ENCODE measurements at places on chromosomes 2 and 18.
A peak's percentile ranks its signal among the peaks of the same experiment; 100 is the strongest.

- no peak for DNase-seq
Observed at GRCh38 chr2:195646424-195646823, 10.6 kb upstream of the SLC39A10 start.

- no peak for DNase-seq
Observed at GRCh38 chr2:53826587-53827397, 33.0 kb downstream of the GPR75 start.

DNA sequence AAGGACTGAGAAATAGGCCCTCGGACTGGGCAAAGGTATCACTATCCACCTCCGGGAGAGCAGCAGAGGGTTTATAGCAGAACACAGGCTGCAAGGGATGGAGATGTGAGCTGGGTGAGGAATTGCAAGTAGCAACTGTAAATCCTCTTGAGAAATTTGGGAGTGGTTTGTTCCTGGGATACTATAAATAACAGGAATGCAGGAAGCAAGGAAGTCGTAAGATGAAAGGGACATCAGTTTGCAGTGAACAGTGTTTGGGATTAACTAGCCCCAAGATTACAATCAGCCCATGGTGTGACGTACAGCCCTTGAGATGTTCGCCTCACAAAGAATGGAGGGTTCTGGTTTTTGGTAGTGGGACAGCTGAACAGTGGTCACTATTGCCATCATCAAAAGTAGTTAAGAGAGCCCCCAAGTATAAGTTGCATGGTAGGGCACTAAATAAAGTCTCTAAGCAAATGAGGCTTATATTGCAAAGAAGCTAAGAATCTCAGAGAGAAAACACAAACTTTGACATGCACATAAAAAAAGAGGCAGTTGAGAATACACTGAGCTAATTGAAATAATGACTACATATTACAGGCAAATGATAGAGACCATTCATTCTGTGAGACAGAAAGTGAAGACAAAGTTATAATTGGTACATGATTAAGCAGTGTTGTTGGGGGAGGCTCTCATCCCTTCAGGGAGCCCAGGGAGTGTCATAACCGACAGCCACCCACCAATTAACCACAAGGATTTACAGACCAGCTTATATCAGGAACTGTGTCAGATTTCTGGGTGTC lies 362.5 kb upstream of the ACVR2A start:
- no peak for DNase-seq

DNA sequence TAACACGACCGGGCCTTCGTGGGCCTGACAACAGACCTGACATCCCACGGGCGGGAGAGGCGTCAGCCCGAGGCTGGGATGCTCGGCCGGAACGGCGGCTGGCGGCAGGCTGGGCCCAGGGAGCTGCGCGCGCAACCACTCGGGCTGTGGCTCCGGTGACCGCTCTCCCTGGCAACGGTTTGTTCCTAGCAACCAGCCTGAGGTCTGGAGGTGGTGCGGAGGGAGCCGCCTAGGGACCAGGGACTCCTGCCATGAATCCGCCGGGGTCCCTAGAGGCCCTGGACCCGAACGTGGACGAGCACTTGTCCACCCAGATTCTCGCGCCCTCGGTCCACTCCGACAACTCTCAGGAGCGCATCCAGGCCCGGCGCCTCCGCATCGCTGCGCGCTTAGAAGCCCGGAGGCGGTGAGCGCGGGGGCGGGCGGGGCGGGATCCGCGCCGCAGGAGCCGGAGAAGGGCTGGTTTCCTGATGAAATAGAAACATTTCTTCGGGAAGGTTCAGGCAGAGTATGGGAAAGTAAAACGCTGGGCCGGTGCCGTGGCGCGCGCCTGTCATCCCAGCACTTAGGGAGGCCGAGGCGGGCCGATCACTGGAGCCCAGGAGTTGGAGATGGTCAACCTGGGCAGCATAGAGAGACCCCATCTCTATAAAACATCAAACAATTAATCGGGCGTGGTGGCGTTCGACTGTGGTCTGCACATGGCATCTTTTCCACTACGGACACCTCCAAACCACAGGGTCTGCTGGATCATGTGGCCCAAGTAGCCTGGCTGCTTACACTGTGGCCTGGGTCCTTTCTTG lies at the start of gene DRC1:
DRC1 (plus strand) TSS at position 182 of the 803 bp plus-strand sequence; CDS start at position 252, 70 bp downstream.
- DNase-seq = peak; percentile 33

GRCh38 chr2:40751981-40752380 lies 300.1 kb upstream of the SLC8A1 start:
- DNase-seq = no peak

GRCh38 chr18:26479681-26480079 lies 68.7 kb downstream of the KCTD1 start:
- DNase-seq = no peak

- DNase-seq = no peak
Observed at GRCh38 chr2:65297544-65297943, 69.9 kb downstream of the ACTR2 start.

DNA sequence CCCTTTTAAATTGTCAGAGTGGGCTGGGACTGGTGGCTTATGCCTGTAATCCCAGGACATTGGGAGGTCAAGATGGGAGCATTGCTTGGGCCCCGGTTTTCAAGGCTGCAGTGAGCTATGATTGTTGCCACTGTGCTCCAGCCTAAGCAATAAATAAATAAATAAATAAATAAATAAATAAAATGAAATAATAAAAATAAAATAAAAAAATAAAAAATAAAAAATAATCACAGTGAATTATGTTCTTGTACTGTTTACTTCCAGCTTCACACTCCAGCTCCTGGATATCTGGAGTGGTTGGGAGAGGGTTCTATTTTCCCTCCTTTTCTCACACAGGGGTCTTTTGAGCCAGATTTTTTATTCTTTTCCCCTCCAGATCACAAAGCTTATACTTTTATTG lies 26.2 kb upstream of the PNPT1 start:
- no peak for DNase-seq

DNA sequence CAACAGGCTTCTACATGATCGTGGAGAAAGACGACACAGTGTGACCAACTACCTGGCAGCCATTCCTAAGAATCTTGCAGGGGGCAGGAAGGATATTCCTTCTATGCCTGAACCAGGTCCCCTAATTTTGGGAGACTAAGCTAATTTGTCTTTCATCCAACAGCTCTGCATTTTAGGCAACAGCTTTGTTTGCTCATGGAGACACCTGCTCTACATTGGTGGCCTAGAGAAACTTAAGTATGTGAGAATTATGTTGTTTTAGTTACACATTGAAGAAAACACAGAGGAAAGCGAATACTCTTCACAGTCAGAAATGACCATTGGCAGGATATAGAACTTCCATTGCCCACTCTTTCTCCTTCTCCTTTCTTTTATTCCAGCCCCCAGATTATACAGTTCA lies 75.2 kb downstream of the ASXL3 start:
- no peak for DNase-seq

DNA sequence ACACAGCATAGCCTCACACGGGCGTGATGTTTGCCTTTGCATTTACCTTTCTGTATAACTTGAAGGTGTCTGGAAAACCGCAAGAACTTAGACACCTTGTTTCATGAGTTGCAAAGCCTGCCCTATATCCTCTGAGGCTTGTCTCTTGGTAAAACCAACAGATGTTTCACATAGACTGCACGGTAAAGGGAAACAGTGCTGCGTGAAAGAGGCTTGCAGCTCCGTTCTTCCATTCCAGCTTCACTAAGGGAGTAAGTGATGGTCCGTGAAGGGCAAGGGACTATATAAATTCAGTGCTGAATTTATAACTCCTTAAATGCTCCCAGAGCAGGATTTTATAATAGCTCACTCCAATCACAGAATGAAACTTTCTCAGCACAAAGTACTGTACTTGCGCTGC lies 360.5 kb downstream of the SOX11 start:
- DNase-seq = no peak

- no peak for DNase-seq
Observed at GRCh38 chr2:73162856-73163391, 39.5 kb upstream of the NOTO start.

- DNase-seq = no peak
Observed at GRCh38 chr2:133365117-133365516, 203.1 kb downstream of the NCKAP5 start.

DNA sequence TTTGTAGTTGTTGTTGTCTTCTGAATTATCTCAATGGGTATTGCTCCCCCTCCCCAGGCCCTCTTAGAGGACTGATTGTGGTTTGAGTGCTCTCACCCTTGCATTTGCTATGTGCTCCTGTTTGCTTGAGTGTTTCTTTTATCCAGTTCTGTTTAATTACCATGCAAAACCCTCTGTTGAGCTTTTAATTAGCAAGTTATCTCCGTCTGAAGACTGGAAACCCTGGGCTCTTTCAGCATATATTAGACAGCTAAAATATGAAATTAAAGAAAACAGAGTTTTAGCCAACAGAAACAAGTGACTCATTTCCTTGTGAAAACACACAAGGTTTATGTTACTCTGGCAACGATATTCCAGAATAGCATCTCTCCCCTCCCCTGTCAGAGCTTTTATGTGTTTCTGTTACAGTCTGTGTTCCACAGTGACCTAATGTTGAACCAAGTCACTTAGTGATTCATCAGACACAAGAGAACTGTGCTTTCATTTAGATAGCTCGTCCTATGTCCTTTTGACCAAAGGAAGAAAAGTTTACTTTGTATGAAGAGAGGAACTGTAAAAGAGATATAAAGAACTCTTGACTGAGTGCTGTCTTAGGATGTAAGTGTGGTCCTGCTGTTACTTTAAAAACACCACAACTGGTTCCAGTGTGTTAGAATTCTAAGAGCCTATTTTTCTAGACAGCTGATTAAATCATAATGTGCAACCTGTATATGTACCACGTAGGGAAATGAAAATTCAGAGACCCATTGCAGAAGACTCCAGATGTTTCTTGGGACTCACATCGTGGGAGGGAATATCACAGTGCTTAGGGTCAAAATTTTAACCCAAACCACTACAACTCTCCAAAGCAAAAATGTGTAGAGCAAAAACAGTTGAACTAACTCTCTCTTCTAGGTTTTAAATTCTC lies 172.8 kb upstream of the RBMS1 start:
- DNase-seq = no peak

- DNase-seq = no peak
Observed at GRCh38 chr2:16494836-16495508, 170.7 kb downstream of the CYRIA start.

DNA sequence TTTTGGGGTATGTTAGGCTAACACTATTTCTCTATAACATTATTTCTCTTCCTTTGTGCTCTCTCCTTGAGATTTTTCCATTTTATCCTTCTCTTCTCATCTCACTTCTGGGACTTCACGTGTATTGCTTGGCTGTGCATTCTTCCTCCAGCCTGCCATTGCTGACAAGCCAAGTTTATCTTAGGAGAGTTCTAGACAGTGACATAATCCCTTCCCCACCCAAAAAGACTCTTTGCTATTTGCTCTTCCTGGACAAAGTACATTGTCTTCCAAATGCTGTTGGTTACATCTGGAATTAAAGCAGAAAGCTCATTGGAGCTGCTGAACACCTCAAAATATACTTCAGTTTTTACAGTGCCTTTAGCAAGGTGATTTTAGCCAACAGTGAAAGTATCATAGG lies 8.9 kb downstream of the TSPYL6 start:
- no peak for DNase-seq

- DNase-seq = no peak
Observed at GRCh38 chr2:102765061-102765460, 3.2 kb downstream of the TMEM182 start.

DNA sequence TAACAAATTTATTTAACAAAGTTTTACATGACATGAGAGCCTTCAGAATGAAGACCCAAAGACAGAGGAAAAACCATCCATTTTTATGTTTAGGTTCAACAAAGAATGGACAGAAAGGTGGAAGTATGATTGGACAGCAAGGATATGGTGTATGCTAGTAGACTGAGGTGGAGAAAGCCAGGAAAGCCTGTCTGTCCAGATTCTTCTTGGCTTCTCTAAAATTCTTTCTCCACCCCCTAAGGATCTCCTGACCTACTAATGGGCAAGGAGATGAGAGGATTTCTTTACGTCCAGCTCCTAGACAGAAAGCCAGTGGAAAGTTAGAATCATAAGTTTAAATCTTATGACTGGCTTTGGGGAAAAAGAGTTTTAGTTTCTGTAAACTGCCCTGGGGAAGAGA lies 3.0 kb downstream of the ATIC start:
- DNase-seq = no peak

DNA sequence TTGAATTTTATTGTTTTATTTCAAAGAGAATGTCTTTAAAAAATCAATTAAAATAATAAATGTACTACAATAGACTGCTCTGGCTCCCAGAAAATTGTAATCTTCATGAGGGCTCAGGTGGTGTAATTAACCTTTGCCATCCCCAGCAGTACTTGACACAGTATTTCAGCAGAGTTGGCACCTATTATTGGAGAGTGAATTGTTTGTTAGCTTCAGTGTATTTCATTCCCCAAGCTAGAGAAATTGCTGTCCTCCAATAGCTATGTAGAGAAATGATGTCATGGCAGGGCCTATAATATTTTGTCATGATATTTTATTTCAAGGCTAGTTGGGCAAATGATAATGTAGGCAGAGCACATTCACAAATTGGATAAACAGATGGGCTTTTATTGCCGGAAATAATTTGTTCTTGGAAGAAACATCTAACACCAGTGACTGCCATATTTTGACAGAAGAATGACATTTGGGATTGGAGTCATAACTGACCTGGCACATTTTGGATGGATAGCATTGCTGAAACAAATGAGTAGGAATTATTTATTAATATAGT lies 712.0 kb upstream of the NXPH2 start:
- DNase-seq = no peak

- DNase-seq = no peak
Observed at GRCh38 chr2:31228717-31229116, 5.2 kb upstream of the EHD3 start.

GRCh38 chr18:49250816-49251388 lies 209.5 kb downstream of the DYM start:
- DNase-seq = peak; percentile 32

GRCh38 chr2:140508756-140509155 lies 1622.1 kb downstream of the LRP1B start:
- DNase-seq = no peak

- no peak for DNase-seq
Observed at GRCh38 chr2:149901231-149901859, 313.8 kb upstream of the MMADHC start.

GRCh38 chr2:36912695-36913094 lies 53.6 kb downstream of the STRN start:
- no peak for DNase-seq

DNA sequence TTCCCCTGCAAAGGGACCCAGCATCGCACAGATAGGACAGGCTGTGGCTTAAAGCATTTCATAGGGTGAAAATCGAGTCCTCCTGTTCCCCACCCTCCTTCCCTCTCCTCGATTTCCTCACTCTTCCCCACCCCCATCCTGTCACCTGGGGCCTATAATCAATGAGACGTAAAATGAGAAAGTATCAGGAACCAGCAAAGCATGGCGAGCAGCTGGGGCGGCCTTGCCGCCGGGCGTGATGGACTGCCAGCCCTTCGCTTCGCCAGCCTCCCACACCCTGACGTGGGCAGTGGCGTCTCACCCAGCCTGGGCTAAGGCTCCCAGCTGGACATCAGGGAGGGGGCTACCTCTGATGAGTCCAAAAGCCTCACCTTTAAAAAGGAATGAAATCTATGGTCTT lies 11.1 kb downstream of the SLC30A3 start:
- no peak for DNase-seq

DNA sequence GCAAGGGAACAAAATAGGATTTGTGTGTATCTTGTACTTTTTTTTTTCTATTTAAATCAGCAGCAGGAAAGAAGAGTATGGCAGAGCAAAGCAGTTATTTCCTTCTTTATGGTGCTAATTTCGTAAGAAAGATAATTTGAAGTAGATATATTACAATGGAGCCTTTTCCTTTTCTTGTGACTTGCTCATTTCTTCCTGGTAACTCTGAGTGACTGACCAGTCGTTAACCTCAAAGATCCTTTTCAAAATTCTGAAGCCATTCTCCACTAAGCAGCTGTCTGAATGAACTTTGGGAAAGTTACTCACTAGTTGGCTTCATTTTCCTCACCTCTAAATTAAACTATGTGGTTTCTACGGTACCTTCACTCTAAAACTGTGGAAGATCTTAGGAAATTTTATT lies 24.6 kb downstream of the AFTPH start:
- DNase-seq = no peak

Data from hippocampal formation (tissue), 2 donors.